H1 (cell line): ENCODE measurements at places on chromosomes 13 and 19. TPM values are rescaled to one million over a fixed set of nuclear protein-coding genes. Genes with fewer than 3 reads are reported as not detected.

GRCh38 chr13:57672168-57672567 is 40.6 kb downstream of the PCDH17 start:
- DNase-seq: no peak

DNA sequence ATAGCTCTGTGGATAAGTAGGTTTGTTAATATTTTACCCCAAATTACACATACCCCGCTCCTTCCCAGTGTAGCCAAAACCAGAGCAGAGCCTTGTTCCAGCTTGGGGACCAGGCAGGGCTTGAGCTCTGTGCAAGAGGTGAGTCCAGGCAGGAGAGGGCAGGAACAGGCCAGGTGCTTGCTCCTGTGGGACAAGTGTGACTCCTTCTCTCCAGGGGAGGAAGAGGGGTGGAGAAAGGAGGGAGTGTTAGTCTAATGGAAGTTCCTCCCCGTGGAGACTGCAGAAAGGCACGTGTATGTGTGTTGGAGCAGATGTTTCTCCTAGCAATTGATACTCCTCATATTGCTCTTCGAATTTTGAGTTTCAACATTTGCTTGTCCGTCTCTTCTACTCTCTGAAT is 201.0 kb downstream of the FGF9 start:
- no peak for DNase-seq

DNA sequence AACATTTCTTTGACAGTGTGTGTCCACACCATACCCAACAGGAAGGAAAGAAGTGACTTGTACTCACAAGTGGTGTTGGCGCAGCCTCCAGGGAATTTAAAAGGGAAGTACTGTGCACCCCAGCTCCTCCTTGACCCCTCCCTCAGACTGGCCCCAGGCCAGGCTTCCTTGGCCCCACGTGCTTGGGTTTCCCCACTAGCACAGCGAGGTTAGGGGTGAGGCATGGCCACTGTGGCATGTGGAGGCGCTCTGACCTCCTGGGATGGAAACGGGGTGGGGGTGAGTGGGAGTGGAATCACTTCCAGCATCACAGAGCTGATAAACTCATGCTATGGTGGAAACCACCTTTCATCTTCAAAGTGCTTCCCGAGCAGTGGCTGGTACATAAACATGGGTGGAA is 168.6 kb downstream of the ZNF536 start:
- DNase-seq: no peak

DNA sequence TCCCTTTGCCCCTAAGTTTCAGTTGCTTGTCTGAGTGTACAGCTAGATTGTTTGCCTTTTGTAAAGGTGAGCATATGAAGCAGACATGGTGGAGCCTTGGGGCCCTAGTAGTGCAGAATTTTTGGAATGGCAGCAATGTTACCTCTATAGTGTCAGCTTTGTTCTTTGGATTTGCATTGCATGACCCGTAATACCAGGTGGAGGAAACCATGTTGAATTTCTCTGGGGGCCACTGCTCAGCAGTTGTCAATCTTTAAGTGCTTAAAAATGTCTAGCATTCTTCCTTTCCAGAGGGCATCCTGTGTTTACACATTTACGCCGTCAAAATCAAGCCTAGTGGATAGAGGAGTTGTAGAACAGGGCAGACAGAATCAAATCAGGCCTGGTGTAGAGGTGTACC is 303.3 kb downstream of the ATP8A2 start:
- no peak for DNase-seq

- DNase-seq: no peak
Observed at GRCh38 chr13:51639171-51639570, 54.9 kb downstream of the WDFY2 start.

- no peak for DNase-seq
Observed at GRCh38 chr13:19860884-19861655, 2.4 kb downstream of the ZMYM5 start.

DNA sequence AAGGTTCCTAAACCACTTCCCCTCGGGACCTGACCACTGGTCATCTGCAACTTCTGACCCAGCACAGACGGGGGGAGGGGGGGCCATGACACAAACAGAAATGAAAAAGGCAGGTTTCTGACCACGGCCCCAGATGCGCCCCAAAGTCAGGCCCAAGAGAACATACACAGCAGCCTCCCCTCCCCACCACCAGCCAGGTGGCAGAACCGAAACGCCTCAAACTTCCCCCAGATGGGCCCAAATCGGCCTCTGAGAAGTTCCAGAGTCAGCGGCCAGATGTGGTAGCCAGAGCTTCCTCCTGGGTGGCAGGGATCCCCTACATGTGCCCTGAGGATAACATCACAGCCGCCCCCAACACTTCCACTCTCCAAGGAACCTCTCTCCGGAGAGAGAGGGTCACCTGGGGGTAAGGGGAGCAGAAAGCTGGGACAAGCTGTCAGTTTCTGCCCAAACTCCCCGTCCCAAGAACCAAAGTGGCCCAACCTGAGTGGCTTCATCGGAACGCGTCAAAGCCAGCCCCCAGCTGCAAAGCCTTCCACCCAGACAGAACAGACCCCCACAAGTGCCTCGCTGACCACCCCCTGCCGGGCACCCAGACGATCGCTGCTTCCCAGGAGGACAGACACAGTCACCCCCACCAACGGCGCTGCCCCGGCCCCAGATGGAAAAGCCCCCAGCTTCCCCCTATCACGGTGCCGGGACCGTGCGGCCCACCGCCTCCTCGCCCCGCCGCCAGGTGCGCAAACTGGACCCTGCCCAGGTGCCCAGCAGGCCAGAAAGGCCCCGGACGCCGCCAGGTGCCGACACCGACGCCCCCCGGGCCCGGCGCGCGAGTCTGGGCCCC is 800 bp downstream of the ELL start:
- DNase-seq: peak; percentile 59

- DNase-seq: no peak
Observed at GRCh38 chr19:492091-492531, 4.2 kb upstream of the MADCAM1 start.

DNA sequence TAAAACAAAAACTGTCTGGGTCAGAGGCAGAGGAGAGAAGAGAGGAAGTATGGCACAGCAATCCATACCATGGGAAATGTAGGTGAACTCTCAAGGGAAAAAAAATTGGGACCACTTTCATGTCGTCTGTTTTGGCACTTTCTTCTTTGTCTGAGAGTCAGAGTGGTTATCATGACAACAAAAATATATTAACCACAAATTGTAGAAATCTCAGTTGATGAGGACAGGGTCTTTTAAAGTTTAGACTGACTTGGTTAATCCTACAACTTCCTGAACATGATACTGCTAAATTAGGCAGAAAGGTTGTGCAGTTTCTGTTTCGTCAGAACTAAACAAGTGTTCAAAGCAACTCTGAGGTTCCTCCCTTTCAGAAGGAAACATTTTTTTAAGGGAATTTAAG is 15.2 kb downstream of the KLF5 start:
- no peak for DNase-seq

GRCh38 chr13:74570834-74571233 is 436.6 kb upstream of the KLF12 start:
- DNase-seq: no peak

HSPB6 gene
- total RNA-seq: 0.44 TPM in 1 of 2 replicates, not detected in the other

USHBP1 gene
- 6.5 and 7.5 TPM in 2 replicates for total RNA-seq

FUT6 gene
- total RNA-seq: not detected in 2 replicates

TMEM255B gene
- 2.7 and 4.4 TPM in 2 replicates for total RNA-seq

ZNF415 gene
- total RNA-seq: 9.3 and 9.7 TPM in 2 replicates

IGSF23 gene
- total RNA-seq: not detected in 2 replicates
